Thoracic aorta (tissue), 2 donors: ENCODE measurements at places on chromosomes 5 and 9. TPM values are rescaled to one million over a fixed set of nuclear protein-coding genes. Genes with fewer than 3 reads are reported as not detected.

- no peak for DNase-seq
Observed at GRCh38 chr5:74304536-74304935, 336.0 kb downstream of the ENC1 start.

- no peak for DNase-seq
Observed at GRCh38 chr5:14142202-14142826, 828 bp upstream of the TRIO start.

Gene ZNF883
- 0.95 TPM for total RNA-seq

GRCh38 chr5:45355189-45355992 lies 340.8 kb downstream of the HCN1 start:
- DNase-seq: no peak

- no peak for DNase-seq
Observed at GRCh38 chr5:120298981-120299380, 165.1 kb upstream of the PRR16 start.

GRCh38 chr5:113489299-113489698 lies 1.0 kb upstream of the MCC start:
- no peak for DNase-seq

Gene FOXD4
- 0.28 TPM for total RNA-seq

Gene LPAR1
- total RNA-seq: 85.1 TPM

DNA sequence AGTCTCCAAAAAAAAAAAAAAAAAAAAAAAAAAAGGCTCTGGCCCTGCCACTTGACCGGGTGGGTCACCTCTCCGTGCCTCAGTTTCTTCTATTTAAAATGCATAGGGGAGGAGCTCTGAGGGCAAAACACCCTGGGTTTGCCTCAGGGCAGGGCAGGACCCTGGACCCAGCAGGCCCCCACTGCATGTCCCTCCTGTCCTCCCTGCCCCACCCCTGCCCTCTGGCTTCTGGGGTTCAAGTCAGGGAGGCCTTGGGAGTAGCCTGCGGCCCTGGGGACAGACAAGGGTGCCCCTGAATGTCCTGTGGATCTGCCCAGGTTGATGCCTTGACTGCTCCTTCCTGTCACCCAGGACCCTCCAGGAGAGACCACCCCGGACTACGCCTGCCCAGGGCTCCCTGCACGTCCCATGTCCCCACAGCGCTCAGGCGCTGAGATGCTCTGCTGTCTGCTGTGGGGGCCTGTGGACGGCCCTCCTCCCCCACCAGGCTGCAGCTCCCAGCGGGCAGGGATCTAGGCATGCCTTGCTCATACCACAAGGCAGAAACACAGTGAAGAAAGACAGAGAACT lies 35.4 kb downstream of the ADAMTS2 start:
- no peak for DNase-seq

Gene C5orf52
- total RNA-seq: not detected

Gene MRPL22
- total RNA-seq: 12.0 TPM

Gene RASA1
- 37.0 TPM for total RNA-seq

DNA sequence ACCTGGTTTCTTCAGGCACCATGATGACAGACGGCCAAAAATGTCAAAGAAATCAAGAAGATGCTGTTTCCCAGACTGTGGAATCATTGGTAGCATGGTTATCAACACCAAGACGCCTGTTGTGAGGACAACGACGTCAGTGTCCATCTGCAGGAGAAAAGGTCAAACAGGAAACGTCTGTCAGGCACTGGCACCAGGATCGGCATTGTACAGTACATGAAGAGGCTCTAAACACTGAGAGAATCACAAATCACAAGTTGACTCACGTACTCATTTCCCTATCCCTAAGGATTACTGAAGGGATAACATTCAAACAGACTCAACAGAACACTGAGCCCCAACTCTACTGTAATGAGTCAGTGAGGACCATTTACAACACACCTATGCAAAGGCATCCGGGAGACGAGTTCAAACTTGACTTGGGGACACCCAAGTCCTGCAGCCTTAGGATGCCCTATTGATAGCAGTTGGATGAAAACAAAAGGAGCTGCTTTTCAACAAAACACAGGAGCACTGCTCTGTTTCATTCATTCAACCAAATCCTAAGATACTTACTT lies 21.0 kb downstream of the TSC1 start:
- DNase-seq: no peak

Gene TSLP
- 0.28 TPM for total RNA-seq

Gene FAM151B
- 3.9 TPM for total RNA-seq

DNA sequence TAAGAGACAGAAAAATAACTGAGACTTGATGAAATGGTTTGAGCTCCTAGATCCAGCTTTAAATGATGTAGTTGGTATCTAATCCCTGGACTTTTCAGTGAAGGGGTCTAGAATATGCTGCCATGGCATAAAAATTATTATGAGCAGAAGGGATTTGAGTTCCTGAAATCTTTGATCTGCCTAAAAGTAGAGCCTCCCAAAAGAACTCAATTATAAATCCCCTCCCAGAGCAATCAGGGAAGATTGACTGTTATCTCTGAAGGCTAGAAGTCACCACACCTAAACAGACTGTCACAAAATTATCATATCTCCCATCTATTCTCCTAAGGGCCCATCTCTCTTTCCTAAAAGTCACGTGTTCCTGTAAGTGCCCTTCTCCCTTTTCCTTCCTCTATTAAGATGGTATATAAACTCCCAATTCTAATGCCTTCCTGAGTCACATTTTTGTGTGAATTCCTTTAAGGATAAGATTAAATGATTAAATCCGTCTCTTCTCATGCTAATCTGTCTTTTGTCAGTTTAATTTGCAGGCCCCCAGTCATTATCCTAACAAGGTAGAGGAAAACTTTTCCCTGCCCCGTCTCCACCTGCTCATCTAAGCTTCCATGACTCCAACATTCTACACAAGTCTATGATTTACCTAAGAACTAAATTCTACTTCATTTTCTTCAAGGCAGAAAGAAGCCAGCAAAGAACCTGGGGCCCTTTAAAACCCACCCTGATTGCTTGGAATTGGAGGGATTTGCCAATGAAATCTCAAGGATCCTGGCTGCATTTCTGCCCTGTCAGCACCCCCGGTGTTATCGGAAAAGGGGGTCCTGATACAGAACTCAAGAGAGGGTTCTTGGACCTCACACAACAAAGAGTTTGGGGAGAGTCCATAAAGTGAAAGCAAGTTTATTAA lies 47.1 kb upstream of the PWWP2A start:
- DNase-seq: no peak

DNA sequence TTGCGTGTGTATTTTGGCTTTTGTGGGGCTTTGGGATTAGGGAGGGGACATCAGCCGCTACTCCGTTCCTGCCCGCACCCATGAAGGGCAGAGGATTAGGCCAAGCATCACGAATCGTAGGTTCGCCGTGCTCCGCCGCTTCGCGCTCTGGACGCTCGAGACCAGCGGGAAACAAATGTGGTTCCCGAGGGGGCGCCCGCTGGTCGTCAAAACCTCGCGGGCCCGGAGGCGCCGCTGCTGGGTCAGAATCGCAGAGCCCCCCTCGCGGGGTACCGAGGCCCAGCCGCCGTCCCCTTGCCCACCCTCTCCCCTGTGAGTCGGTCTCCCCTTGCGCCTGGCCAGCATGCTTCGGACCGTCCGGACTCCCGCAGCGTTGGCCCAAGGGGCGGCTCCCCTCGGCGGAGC lies 2.3 kb upstream of the PAX5 start:
- DNase-seq: no peak

- DNase-seq: no peak
Observed at GRCh38 chr5:94646758-94647157, 28.3 kb downstream of the SLF1 start.

DNA sequence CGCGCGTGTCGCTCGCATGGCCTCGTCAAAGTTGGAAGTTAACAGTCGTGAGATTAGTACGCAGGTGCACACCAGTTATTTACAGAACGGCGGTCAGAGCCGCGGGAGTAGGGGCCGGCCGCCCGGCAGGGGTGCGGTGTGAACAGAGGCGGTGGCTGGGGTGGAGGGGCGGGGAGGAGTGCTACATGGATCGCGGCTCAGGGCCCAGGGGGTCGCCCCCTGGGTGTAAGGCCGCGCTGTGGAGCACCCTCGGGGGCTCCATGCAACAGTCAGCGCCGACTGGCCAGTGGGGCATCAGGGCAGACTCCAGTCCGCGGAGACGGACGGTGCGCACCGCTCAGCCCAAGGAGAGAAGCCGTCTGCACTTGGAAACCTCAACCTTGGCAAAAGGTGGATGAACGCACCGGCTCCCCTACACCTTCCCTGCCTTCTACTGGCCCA lies 60.3 kb downstream of the ZNF354C start:
- DNase-seq: no peak

GRCh38 chr9:131361202-131361833 lies 32.6 kb upstream of the PRRC2B start:
- no peak for DNase-seq

- DNase-seq: no peak
Observed at GRCh38 chr5:94431696-94432095, 186.7 kb downstream of the KIAA0825 start.

Gene CSF1R
- total RNA-seq: 76.3 TPM

Gene SPATA31D1
- total RNA-seq: not detected

DNA sequence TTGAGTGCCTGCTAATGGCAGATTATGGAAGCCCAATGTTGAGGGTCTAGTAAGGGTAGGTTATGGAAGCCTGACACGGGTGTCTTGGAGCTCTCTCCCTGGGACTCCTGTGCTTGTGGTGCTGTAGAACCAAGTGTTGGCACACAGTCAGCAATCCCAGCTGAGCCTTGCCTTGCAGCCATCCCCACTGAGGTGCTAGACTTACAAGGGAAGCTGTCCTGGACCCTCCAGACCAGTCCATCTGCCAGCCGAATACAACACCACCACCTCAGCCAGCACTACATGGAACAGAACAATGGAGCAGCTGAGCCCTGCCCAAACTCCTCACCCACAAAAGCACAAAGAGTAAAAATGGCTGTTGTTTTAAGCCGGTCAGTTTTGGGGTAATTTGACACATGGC lies 90.5 kb upstream of the DNAH5 start:
- no peak for DNase-seq

Gene PNPLA7
- 12.7 TPM for total RNA-seq

Gene BNC2
- total RNA-seq: 16.1 TPM

DNA sequence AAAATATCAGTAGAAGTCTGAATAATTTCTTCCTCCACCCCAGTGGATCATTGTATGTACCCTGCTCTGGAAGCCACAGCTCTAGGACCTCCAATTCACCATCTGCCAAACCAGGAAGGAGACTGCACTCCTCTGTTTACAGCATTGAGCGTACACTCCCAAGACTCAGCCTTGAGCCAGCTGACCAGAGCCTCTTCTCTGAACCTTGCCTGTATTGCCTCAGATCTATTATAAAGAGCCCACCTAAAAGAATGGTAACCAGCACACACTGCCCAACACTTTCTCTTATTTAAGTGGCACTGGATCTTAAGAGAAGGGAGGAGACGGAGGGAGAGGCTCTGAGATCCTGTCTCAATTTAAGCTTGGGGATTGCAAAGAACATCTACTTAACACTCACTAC lies 217.8 kb upstream of the RASEF start:
- DNase-seq: no peak

GRCh38 chr5:132439521-132440089 lies 51.0 kb downstream of the IRF1 start:
- no peak for DNase-seq

DNA sequence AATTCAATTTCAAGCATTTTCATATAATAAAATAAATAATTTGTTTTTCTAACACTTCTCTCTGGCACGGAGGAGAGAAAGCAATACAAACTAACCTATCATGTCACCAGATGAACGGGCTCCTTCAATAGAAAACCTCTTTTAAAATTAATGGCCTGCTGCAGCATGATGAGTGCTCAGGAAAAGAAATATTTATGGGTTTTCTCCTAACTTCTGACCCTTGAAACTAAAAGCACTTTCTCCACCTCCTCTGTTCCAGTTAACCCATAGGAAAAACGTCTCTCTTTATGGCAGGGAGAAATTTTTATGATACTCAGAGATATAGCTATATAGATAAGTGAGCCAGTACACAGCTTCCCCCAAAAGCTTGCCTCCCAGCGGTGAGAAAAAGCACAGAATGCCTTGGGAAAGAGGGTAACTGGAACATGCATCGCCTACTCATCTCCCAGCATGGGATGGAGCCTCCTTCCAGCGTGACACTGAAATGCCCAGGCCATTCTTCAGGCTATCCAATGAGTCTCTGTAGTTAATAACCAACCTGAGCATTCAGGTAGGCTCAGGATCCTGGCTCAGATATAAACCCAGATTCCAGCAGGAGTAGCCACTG lies 963.0 kb upstream of the DMAC1 start:
- DNase-seq: no peak

DNA sequence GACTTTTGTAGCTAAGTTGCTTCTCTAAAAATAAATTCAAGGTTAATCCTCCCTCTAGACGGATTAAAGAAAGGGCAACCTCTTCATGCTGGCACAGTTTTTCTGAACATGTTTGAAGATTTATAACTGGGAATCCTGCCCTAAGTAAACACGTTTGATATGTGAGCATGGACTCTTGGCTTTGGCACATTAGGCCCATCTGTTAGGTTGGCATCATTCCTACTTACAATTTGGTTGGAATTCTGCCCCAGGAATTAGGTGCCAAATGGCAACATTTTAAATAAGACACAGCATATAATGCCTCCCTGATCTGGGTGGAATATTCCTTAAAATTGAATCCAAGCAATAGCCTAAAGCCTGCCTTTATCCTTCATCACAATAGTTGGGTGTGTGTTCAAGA lies 372.3 kb upstream of the CDH18 start:
- DNase-seq: no peak

Gene PGM5
- total RNA-seq: 94.1 TPM

Gene CATSPER3
- total RNA-seq: not detected

GRCh38 chr5:135211083-135211790 lies 177.2 kb upstream of the PITX1 start:
- DNase-seq: no peak

DNA sequence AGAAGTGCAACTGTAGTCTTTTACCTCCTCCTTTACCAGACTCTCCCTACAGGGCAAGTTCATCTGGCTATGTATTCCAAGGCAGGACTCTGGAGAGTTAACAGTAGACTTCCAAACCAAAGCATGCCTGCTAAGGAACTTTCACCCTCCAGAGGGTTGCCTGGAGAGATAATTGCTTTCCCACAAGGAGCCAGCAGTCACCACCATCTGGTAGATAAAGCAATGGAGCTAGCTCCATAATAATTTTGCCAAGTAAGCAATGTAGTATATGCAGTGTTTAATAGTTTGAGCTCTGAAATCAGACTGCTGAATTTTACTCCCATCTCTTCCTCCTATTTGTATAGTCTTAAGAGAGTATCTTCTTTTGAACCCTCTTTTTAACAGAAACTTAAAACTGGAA lies 566.8 kb upstream of the PTGER4 start:
- no peak for DNase-seq

GRCh38 chr5:72662305-72662704 lies 154.2 kb upstream of the TNPO1 start:
- DNase-seq: no peak

- no peak for DNase-seq
Observed at GRCh38 chr9:12972608-12973589, 198.1 kb downstream of the LURAP1L start.
